ENCODE measurements at places on chromosomes 3 and 15. TPM values are rescaled to one million over a fixed set of nuclear protein-coding genes. Genes with fewer than 3 reads are reported as not detected.

- no peak for DNase-seq
- no peaks in the 10 kb centered on the region for H3K36me3 ChIP-seq
- no peaks in the 10 kb centered on the region for H3K27me3 ChIP-seq
- no peaks in the 10 kb centered on the region for H3K4me1 ChIP-seq
- H3K4me3 ChIP-seq, result no peak overlapping the region
These were observed 38.7 kb downstream of the ROBO1 start for GRCh38 chr3:79729096-79729495.

Gene SENP7
- total RNA-seq, result 40.9 TPM

- H3K27ac ChIP-seq, result peak overlapping the region; percentile 80
- no peaks in the 10 kb centered on the region for H3K27me3 ChIP-seq
- H3K4me1 ChIP-seq, result peaks cover 86% of the 10 kb centered on the region
These were observed 76.2 kb downstream of the TGFBR2 start for GRCh38 chr3:30682434-30683155.

GRCh38 chr3:49300595-49300994 is 23.6 kb upstream of the C3orf62 start:
- H3K27ac ChIP-seq, result no peak overlapping the region
- no peak overlapping the region for H3K4me3 ChIP-seq
- H3K27me3 ChIP-seq, result no peaks in the 10 kb centered on the region
- DNase-seq, result no peak

DNA sequence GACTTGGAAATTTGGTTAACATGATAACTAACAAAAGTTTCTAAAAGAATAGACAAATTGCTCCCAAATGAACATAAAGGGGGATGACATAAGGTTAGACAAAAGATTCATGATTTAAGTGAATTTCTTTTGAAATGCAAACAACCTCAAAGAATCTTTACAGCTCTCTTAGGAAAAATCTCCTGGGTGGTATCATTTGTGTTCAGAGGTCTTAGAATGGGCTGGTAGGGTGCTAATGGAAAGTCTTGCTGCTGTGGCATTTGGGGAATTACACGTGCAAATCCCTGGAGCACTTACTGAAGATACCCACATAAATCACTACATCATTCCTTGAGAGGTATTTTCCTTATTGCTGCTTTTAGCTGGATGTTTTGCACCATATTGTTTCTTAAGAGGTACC is 14.4 kb upstream of the ROBO2 start:
- DNase-seq, result no peak
- H3K36me3 ChIP-seq, result no peaks in the 10 kb centered on the region
- no peak overlapping the region for H3K27ac ChIP-seq
- H3K4me1 ChIP-seq, result no peaks in the 10 kb centered on the region

- no peak overlapping the region for H3K4me3 ChIP-seq
- H3K27ac ChIP-seq, result no peak overlapping the region
- DNase-seq, result no peak
- H3K36me3 ChIP-seq, result peaks cover 11% of the 10 kb centered on the region
- no peaks in the 10 kb centered on the region for H3K27me3 ChIP-seq
These were observed 36.1 kb downstream of the AP3S2 start for GRCh38 chr15:89857673-89858072.

Gene KLF15
- 0.57 TPM for total RNA-seq

GRCh38 chr3:126493739-126494138 is 18.0 kb upstream of the ZXDC start:
- DNase-seq, result peak; percentile 57
- no peaks in the 10 kb centered on the region for H3K36me3 ChIP-seq
- H3K4me1 ChIP-seq, result no peaks in the 10 kb centered on the region

GRCh38 chr3:30511524-30512251 is 94.7 kb upstream of the TGFBR2 start:
- DNase-seq, result no peak
- peaks cover 12% of the 10 kb centered on the region for H3K4me1 ChIP-seq
- peak overlapping the region; percentile 51 for H3K27ac ChIP-seq
- H3K36me3 ChIP-seq, result no peaks in the 10 kb centered on the region
- no peaks in the 10 kb centered on the region for H3K27me3 ChIP-seq

- no peak overlapping the region for H3K27ac ChIP-seq
- H3K4me1 ChIP-seq, result no peaks in the 10 kb centered on the region
- H3K4me3 ChIP-seq, result no peak overlapping the region
- no peaks in the 10 kb centered on the region for H3K36me3 ChIP-seq
- no peaks in the 10 kb centered on the region for H3K27me3 ChIP-seq
These were observed 737.9 kb downstream of the MECOM start for GRCh38 chr3:168925568-168925967.

Gene ROBO2
- 5.9 TPM for total RNA-seq

Gene RBP2
- total RNA-seq, result not detected

Gene GFM1
- total RNA-seq, result 38.8 TPM

DNA sequence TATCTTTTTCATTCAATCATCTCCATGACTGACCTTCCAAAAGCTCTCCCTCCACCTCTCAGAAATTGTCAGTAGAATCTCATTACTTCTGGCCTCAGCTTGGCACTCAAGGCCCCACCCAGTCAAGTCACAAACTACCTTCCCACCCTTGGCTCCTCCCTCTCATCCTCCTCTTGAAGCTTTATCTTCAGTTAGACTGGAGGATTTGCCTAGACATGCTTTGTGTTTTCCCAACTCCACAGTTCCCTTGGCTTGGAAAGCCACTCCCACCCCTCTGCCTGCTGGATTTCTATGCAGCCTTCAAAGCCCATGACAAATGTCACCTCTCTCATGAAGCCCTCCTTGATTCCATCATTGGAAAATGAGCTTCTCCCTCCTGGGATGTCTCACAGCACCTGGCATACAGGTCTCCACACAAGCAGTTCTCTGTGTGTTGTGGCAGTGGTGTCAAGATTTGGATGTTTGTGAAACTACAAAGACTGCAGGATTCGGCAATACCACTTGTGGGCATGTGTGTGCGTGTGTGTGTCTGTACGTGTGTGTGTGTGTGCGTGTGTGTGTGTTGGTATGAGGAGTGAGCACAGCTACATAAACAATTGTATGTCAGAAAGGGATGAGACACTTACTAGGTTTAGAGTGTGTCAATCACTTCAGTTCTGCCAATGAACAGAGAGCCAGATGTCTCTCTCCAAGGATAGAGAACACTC is 45.3 kb upstream of the VPS8 start:
- no peak overlapping the region for H3K4me3 ChIP-seq
- H3K36me3 ChIP-seq, result no peaks in the 10 kb centered on the region
- DNase-seq, result peak; percentile 25
- peaks cover 20% of the 10 kb centered on the region for H3K4me1 ChIP-seq
- H3K27ac ChIP-seq, result no peak overlapping the region
- no peaks in the 10 kb centered on the region for H3K27me3 ChIP-seq

DNA sequence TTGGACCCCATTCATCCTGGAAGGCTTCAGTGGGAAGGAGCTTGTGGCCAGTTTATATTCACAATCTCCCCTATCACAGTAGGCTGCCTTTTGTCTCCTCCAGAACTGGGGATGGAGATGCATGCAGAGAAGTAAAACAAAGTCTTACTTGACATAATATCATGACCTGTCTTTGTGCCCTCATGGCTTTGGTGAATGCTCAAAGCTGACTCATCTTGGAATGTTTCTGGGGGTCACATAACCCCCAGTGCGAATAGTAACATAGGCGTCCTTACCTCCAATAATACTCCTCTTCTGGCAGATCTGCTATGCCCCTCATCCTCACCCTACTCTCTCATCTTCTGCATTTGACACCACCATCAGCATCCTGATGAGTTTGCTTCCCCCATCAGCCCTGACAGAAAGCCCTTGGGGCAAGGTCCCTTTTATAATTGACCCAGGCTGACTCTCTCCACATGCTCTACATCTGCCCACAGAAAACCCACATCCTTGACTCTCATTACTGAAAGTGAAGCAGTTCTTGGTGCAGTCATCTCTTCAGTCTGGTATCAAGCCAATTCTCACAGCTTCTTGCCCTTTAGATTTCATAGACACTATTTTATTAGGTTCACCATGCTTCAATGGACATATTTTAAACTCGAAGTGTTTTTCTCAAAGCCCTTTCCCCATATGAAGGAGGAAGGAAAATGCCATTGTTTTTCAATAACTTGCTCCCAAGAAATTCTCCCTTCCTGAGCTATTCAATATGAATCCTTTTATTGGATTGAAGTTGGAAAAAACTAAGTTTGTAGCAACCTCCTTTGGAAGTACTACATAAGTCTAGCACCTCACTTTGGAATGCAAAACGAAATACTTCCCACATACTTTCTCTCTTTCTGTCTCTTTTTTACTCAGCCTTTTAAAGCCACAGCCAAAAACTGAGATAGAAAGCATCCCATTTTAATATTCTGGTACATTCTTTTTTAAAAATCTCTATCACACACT is 36.6 kb downstream of the OSTN start:
- H3K4me3 ChIP-seq, result no peak overlapping the region
- no peaks in the 10 kb centered on the region for H3K36me3 ChIP-seq
- DNase-seq, result no peak
- H3K4me1 ChIP-seq, result peaks cover 12% of the 10 kb centered on the region
- H3K27ac ChIP-seq, result no peak overlapping the region
- no peaks in the 10 kb centered on the region for H3K27me3 ChIP-seq

DNA sequence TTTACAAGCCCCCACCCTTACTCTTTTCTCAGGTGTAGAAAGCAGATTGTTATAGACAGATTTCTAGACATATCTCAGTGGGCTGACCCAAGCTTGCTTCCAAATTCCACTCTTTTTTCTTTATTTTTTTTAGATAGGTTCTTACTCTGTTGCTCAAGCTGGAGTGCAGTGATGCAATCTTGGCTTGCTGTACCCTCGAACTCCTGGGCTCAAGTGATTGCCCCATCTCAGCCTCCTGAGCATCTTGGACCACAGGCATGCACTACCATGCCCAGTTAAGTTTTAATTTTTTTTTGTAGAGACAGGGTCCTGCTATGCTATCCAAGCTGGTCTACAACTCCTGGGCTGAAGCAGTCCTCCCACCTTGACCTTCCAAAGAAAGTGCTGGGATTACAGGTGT is 53.5 kb upstream of the ADAMTS9 start:
- H3K36me3 ChIP-seq, result no peaks in the 10 kb centered on the region
- no peaks in the 10 kb centered on the region for H3K4me1 ChIP-seq
- no peaks in the 10 kb centered on the region for H3K27me3 ChIP-seq
- no peak overlapping the region for H3K27ac ChIP-seq
- no peak for DNase-seq
- no peak overlapping the region for H3K4me3 ChIP-seq

DNA sequence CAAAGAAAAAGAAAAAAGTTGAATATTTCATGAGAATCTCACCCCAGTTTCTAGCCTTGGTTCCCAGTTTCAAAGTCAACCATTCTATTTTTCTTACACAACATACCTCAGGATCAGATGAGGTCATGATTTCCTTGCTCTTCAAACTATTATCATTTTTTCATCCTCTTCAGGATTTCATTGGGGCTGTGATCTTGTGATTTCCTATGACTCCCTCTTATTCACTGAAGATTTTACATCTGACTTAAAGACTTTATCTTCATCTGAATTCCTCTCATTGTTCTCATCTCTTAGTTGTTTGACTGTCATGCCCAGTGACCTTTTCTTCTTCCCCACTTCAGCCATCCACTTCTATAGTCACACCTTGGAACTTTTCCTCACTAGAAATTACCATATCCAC is 3.1 kb upstream of the C3orf33 start:
- DNase-seq, result no peak
- no peaks in the 10 kb centered on the region for H3K36me3 ChIP-seq
- no peak overlapping the region for H3K4me3 ChIP-seq

DNA sequence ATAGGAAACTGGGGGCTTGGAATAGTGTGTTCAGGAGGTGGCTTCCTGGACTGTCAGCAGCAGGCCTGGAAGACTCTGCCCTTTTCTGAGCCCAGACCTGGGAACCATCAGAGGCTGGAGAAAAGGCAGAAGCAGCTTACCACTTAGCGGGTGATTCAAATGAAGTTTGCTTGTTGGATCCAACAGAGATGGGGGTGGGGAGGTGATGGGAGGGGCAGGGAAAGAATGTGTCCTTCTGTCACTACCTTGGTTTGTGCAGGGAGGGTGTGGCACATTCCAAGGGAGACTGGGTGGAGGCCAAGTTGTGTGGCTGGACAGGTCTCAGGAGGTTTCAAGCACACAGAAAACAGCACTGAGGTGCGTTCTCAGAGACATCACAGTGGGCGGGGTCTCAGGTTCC is 58.8 kb downstream of the TRAK1 start:
- no peak for DNase-seq
- H3K27ac ChIP-seq, result no peak overlapping the region
- peaks cover 6% of the 10 kb centered on the region for H3K4me1 ChIP-seq
- H3K36me3 ChIP-seq, result no peaks in the 10 kb centered on the region

DNA sequence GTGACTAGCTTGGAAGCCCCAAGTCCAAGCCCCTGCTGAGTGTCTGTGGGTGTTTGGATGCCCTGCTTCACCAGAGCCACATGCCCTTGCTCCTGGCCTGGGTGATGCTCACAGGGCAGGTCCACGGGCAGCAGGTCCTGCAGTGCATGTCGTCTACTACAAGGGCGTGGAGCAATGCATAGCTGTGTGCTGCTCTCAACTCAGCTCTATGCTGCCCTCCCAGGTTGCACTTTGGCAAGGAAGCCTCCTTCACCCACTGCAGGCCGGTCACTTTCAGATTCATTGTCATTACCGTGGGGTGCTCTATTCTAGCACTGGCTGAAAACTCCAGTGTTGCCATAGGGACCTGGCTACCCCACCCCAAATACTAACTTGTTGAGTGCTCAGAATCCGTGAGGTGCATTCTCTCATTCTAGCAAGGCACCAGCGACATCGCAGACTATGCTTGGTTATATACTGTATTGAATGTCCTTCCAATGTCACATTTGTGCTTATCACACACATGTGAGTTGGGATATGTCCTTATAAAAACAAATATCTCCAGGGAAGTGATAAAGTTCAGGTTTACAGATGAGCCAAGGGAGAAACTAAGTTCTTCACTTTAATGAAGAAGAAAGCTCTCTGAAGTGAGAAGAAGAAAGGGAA is 51.8 kb downstream of the GRAMD1C start:
- no peaks in the 10 kb centered on the region for H3K36me3 ChIP-seq
- H3K4me3 ChIP-seq, result no peak overlapping the region
- DNase-seq, result no peak

- DNase-seq, result no peak
- H3K4me3 ChIP-seq, result no peak overlapping the region
- H3K27me3 ChIP-seq, result no peaks in the 10 kb centered on the region
- no peaks in the 10 kb centered on the region for H3K36me3 ChIP-seq
- no peaks in the 10 kb centered on the region for H3K4me1 ChIP-seq
These were observed 16.6 kb upstream of the TXNRD3 start for GRCh38 chr3:126671521-126671920.

DNA sequence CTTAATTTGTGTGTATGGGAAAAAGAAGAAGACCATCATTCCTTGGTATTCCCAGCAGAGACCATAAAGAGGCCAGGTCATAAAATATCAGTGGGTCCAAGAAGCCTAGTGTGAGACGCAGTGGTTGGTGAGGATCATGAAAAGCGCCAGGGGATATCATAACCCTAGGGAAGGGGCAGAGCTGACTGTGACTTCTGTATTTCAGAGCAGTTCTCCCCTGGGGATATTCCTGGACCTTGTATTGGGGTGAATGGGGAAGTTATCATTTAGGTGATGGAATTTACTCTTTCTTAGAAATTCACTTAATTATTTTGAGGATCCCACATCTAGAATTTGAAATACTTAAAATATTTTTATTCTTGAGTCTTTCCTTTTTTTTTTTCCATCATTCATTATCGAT is 34.9 kb upstream of the UMPS start:
- no peaks in the 10 kb centered on the region for H3K27me3 ChIP-seq
- no peak overlapping the region for H3K27ac ChIP-seq
- no peaks in the 10 kb centered on the region for H3K36me3 ChIP-seq
- H3K4me1 ChIP-seq, result no peaks in the 10 kb centered on the region
- DNase-seq, result no peak
